ENCODE measurements at places on chromosomes 6 and 20. TPM values are rescaled to one million over a fixed set of nuclear protein-coding genes. Genes with fewer than 3 reads are reported as not detected.

- DNase-seq, result no peak
These were observed 4.4 kb downstream of the CD83 start for GRCh38 chr6:14121936-14122344.

VNN1 gene
- 0.20 TPM for total RNA-seq

BHLHE23 gene
- not detected for total RNA-seq

GGTLC1 gene
- not detected for total RNA-seq

- peak; percentile 89 for DNase-seq
These were observed at the start of gene ZKSCAN3 for GRCh38 chr6:28349892-28350737. Gene ZKSCAN3, plus strand, starts transcription at chr6:28349947. Its CDS starts 9,640 bp downstream, at chr6:28359587.

TNF gene
- 0.47 TPM for total RNA-seq

DNA sequence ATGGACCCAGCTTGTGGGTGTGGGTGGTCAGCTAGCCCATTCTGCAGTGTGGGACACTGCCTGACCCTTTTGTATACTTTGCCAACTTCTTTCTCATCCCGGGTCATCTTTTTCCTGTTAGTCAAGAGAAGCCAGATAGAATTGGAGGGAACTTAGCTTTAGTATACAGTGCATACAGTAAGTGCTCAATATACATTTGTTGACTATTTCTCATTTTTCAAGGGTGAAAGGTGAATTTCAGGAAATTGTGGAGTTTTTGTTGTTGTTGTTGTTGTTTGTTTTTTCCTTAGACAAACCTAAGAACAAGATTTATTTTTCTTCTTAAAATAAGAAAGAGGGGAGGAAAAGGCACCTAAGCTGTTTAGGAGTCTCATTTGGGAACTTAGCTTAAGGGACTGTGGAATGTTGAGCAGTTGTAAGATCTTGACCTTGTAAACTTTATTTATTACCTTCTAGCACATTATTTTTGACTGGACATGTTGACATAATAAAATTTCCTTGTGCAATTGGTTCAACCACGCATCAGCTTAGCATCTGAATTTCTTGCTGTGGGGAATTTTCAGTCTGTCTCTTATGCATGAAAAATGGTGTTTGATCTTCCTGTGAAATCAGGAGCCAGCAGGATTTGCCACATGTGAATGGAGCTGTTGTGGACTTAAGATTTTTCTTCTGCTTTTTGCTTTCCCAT is 113.6 kb downstream of the ARID1B start:
- peak; percentile 39 for DNase-seq

- peak; percentile 65 for DNase-seq
These were observed 17.2 kb downstream of the SLC2A12 start for GRCh38 chr6:134034961-134035822.

GRCh38 chr6:152721956-152722355 is 24.3 kb downstream of the MYCT1 start:
- peak; percentile 51 for DNase-seq

DNA sequence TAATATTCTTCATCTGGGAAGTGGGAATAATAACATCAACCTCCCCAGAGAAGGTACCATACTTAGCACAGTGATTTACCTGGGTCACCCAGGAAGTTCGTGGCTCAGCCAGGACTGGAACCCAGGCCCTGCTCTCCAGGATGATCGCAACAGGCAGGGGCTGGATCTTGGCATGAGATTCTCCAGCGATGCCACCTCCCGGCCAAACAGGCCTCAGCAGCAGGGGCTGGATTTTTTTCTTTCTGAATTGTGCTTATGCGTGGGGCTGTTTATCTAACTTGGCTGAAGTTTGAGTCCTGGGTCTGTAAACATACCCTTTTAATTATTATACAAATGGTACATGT is 129.5 kb upstream of the PTPN1 start:
- DNase-seq, result peak; percentile 27

DNA sequence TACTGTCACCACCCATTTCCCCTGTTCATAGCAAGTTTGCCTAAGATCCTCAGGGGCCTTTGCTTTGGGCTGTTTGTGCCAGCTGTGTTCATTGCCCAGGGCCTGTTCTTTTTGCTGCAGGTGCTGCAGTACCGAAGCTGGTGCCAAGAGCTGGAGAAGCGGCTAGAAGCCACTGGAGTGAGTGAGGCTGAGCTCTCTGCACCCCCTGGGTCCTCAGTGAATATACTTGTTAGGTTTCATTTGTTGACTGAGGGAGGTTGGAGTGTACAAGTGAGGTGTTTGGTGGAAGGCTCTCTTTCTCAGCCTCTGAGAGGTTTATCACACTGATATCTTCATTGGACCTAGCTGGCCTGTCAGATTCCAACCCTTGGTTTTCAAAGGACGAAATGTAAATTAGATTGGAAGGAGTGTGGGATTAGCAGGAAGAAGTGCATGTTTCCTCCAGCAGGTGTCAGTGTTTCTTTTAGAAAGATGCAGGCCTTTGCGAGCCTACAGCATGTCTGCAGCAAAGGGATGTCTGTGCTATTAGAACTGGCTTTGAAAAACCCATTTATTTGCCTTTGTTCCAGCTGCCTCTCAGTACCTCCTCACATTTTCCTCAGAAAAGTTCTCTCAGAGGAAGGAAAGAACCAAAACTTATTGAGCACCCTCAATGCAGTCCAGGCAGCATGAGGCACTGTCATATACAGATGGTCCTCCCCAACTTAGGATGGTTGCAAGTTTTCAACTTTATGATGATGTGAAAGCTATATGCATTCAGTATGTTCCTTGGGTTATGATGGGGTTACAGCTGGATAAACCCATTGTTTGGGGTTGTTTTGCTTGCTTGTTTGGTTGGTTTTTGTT is 8.3 kb downstream of the CEP250 start:
- peak; percentile 77 for DNase-seq

C20orf144 gene
- not detected for total RNA-seq

RHAG gene
- not detected for total RNA-seq

GRCh38 chr6:89678531-89678930 is 40.0 kb upstream of the LYRM2 start:
- no peak for DNase-seq

- peak; percentile 85 for DNase-seq
These were observed 14.7 kb upstream of the CCDC167 start for GRCh38 chr6:37514321-37514771.

- peak; percentile 81 for DNase-seq
These were observed 524.0 kb downstream of the UTRN start for GRCh38 chr6:144809120-144809519.

DNA sequence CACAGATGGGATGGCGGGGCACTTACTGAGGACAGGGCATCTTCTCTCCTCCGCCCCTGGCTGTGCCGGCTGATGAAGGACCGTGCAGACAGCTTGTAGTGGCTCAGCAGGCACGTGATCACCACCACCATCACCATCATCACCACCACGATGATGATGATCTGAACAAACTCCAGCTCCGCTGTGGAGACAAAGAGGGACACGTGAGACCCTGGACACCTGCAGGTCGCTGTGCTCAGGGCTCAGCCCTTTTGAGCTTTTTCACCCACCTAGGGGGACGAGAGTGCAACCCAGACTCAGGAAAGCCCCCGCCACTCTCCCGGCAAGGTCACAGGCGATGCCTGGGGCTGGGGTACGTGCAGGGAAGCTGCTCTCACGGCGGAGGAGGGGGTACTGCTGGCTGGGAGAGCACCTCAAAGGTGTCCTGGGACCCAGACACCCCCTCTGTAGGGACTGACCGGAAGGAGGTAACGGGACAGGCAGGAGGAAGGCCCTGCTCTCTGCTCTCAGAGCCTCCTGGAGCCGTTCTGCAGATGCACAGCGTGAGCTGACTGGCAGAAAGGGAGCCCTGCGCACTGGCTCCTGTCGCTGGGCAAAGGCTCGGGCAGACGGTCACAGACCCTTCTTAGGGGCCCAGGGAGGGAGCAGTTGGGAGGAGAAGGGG is 39.4 kb upstream of the ZBP1 start:
- DNase-seq, result no peak

GRCh38 chr6:34157236-34157830 is 11.4 kb upstream of the GRM4 start:
- DNase-seq, result no peak

PDE10A gene
- total RNA-seq, result 0.07 TPM

PGBD1 gene
- 10.5 TPM for total RNA-seq

GRCh38 chr6:39078695-39079094 is 30.1 kb downstream of the GLP1R start:
- DNase-seq, result no peak

DNA sequence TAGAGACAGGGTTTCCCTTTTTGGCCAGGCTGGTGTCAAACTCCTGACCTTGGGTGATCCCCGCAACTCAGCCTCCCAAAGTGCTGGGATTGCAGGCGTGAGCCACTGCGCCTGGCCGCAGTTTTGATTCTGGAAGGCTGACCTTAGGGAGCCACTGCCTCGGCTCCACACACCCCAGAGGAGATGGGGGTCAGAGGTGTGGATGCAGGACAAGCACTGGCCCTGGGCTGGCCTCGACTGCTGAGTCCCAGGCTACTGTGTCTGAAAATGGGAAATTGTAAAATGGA is 1.5 kb downstream of the ZBP1 start:
- DNase-seq, result no peak

DNA sequence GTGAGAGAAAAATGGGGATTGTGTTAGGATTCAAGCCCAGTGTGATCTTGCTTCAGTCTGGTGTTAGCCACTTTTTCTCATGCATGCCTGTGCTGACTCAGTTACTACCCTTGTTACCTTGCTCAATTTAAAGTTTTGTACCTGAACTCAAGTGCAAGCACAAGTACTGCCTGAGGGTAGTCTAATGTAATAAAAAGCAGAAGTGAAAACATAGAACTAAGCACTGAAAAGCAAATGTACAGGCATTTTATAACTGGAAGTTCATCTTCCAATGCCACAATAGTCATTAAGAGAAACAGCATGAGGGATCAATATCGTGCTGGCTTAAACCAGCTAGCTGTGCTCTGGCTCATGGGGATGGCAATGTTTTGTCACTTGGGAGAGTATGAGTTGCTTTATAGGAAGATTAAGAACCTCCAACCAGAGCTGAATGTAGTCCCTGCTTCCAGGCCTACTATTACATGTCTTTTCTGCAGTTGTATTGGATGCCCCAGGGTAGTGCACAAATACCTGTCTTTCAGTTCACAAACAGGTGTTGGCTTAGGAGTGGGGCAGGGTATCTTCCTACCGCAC is 48.7 kb downstream of the SLC35F1 start:
- DNase-seq, result no peak

DNA sequence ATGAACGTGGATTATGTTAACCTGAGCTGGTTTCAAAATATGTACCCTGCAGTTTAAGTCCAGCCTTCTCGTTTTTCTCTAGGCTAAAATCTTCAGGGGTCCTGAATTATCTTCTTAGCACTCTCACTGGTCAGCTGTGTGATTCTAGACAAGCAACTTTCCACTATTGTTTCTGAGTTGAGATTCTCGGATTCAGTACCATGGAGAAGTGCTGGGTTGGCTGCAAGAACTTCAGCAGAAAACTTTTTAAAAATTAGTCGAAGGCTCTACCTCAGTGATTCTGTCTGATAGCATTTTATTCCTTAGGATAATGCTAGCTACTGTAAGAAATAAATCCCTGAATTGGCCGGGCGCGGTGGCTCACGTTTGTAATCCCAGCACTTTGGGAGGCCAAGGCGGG is 173.7 kb downstream of the GRM1 start:
- DNase-seq, result no peak
